ENCODE measurements at places on chromosomes 2 and 18. TPM values are rescaled to one million over a fixed set of nuclear protein-coding genes. Genes with fewer than 3 reads are reported as not detected.

FAM117B gene
- 7.5 TPM for total RNA-seq

C2orf66 gene
- 0.35 TPM for total RNA-seq

- H3K27me3 ChIP-seq, result no peaks in the 10 kb centered on the region
- peaks cover 31% of the 10 kb centered on the region for H3K4me1 ChIP-seq
- H3K36me3 ChIP-seq, result no peaks in the 10 kb centered on the region
These were observed 177.2 kb downstream of the EN1 start for GRCh38 chr2:118670276-118670675.

DNA sequence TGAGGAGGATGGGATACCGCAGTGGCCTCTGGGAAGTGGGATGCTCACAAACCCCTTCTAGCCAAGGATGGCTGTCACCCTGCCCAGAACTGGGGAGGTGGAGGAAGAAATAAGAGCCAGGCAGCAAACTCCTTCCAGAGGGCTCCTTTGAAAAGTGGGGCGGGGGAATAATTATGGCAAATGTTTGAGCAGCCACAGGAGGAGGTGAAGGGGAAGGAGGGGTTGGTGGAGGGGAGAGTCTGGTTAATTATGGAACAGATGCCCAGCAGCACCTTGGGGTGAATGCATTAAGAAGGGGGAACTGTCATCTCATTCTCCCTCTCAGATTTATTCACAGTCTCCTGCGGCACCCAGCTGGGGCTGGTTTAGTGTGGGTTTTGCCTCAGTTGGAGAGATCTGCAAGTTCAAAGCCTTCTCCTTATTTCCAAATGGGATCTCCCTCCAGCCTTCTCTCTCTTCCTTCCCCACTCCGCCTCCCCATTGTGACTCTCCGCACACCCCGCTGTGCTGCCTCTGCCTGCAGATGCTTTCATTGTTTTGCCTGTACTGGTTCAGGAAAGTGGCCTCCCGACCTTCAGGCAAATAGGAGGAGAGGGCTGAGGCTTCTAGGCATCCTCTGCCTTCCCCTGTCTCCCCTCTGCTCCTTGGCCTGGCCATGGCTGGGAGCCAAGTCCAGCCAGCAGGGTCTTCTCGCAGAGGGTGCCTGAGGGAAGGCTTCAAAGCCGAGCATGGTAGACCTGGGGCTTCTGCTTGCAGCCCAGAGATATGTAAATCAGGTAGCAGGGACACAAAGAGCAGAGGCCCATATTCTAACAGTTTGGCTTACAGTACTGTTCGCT lies 457.2 kb upstream of the MEX3C start:
- no peak for DNase-seq
- no peaks in the 10 kb centered on the region for H3K4me1 ChIP-seq
- H3K27me3 ChIP-seq, result peaks cover 71% of the 10 kb centered on the region
- H3K36me3 ChIP-seq, result no peaks in the 10 kb centered on the region

- H3K36me3 ChIP-seq, result peaks cover 27% of the 10 kb centered on the region
- peaks cover 17% of the 10 kb centered on the region for H3K4me1 ChIP-seq
- H3K27ac ChIP-seq, result no peak overlapping the region
- no peak for DNase-seq
- no peak overlapping the region for H3K4me3 ChIP-seq
These were observed 5.1 kb downstream of the SLC39A10 start for GRCh38 chr2:195662138-195662537.

GRCh38 chr2:37633845-37634244 lies 37.6 kb downstream of the CDC42EP3 start:
- H3K27ac ChIP-seq, result no peak overlapping the region
- no peak for DNase-seq
- H3K36me3 ChIP-seq, result no peaks in the 10 kb centered on the region
- no peak overlapping the region for H3K4me3 ChIP-seq
- H3K4me1 ChIP-seq, result no peaks in the 10 kb centered on the region

GRCh38 chr2:286774-287392 lies 1.0 kb downstream of the ALKAL2 start:
- no peak overlapping the region for H3K4me3 ChIP-seq
- H3K36me3 ChIP-seq, result peaks cover 8% of the 10 kb centered on the region
- H3K27ac ChIP-seq, result no peak overlapping the region
- H3K4me1 ChIP-seq, result peaks cover 8% of the 10 kb centered on the region
- H3K27me3 ChIP-seq, result peaks cover 38% of the 10 kb centered on the region

GRCh38 chr18:59140302-59140885 lies 710 bp downstream of the SEC11C start:
- H3K27me3 ChIP-seq, result peaks cover 33% of the 10 kb centered on the region
- peak overlapping the region; percentile 96 for H3K4me3 ChIP-seq
- H3K36me3 ChIP-seq, result peaks cover 23% of the 10 kb centered on the region
- H3K27ac ChIP-seq, result peak overlapping the region; percentile 98

DNA sequence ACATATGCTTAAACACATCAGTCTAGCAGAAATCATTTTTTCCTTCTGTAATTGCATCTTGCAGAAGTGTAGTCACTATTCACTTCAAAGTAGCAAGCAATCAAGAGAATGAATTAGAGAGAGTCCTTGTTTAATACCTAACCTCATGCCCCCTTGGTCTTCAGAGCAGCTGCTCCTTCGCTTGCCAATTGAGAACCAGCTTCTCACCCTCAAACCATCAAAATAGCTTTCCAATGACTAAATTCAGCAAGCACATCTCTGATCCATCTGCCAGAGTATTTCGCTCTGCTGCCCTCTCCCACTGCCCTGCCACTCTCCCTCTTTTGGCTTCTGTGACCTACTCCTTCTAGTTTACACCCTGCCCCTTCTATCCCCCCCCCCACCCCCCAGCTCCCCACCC lies 120.7 kb upstream of the AGAP1 start:
- no peak for DNase-seq
- no peak overlapping the region for H3K27ac ChIP-seq
- no peak overlapping the region for H3K4me3 ChIP-seq
- H3K36me3 ChIP-seq, result no peaks in the 10 kb centered on the region
- H3K27me3 ChIP-seq, result peaks cover 66% of the 10 kb centered on the region

GRCh38 chr2:133255360-133255759 lies 312.9 kb downstream of the NCKAP5 start:
- H3K4me1 ChIP-seq, result no peaks in the 10 kb centered on the region
- H3K4me3 ChIP-seq, result no peak overlapping the region
- DNase-seq, result no peak
- no peak overlapping the region for H3K27ac ChIP-seq

- no peak for DNase-seq
- no peaks in the 10 kb centered on the region for H3K36me3 ChIP-seq
- H3K4me1 ChIP-seq, result no peaks in the 10 kb centered on the region
- no peak overlapping the region for H3K27ac ChIP-seq
- no peak overlapping the region for H3K4me3 ChIP-seq
- no peaks in the 10 kb centered on the region for H3K27me3 ChIP-seq
These were observed 22.9 kb downstream of the FAP start for GRCh38 chr2:162220368-162220767.
